Stimulated activated CD4-positive, alpha-beta T cell treated with anti-CD3 and anti-CD28 coated beads, Interleukin-4, amount 100 ng/mL, for 4 hours (primary cell): ENCODE measurements at places on chromosomes 16 and 17.

DNA sequence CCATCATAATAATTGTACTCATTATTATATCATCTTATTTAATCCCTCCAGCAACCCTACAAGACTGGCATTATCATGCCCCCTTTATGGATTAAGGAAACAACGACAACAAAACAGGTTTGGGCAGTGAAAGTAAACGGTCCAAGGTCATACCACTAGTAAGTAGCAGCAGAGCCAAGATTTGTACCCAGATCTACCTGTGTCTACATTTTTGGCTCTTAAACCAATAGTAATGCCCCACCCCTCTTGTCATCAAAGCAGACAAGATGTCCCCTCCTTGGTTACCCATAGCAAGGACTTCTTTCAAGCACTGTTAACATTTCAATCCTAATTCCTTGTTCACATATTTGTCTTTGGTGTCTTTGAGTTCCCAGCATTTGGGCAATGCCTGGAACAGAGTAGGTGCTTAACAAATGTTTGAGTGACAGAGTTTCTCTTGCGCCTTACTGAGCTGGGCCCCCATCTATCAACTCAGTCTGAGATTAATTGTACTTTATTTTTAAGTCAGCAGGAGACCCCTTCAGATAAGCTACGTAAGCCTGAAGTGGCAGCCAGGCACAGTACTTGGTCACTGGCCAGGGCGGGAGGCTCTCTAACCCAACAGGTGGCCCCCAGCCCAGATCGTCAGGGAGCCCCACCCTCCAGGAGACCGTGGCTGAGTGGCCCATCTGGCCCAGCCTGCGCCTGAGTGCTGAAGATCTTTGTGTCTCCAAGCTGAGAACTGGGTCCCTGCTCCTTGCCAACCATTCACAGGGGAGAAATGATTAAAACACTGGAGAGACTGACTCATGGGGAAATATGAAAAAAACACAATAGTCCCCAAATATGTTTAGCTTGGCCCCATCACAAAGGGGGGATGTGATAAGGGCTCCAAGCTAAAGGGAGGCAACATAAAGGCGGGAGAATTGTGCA is 75.8 kb downstream of the AXIN2 start:
- DNase-seq, result no peak

DNA sequence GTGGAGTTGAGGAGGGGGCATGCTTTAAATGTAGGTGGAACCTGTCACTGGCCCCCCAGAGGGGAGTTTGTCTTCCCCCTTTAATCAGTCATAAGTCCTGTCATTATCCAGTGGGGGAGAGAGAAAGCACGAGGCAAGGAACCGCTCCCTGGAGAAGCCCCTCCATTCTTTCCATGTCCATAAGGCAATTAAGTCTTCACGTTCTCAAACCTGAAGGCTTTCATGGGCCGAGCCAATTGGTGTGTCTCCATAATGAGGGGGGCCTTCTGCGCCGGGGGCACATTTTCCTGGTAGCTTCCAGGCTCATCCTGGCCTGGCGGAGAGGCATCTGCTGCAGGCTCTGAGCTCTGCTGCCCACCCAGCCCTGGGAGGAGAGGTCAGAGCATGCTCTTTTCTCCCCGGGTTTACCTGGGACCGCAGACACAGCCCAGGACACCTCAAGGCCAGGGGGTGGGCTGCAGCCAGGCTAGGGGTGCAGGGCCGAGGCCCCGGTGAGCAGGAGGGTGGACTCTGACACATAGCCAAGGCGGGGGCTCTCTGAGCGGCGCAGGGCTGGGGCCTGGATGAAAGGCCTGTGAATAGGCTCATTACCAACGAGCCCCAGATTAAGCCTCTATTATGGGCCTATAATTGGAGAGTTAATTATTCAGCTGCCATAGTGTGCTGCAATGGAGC is 42.5 kb downstream of the C16orf78 start:
- DNase-seq, result no peak

- no peak for DNase-seq
These were observed 252.0 kb upstream of the KIF2B start for GRCh38 chr17:53570731-53571130.

- DNase-seq, result no peak
These were observed 11.7 kb upstream of the HEATR6 start for GRCh38 chr17:60090417-60090816.

DNA sequence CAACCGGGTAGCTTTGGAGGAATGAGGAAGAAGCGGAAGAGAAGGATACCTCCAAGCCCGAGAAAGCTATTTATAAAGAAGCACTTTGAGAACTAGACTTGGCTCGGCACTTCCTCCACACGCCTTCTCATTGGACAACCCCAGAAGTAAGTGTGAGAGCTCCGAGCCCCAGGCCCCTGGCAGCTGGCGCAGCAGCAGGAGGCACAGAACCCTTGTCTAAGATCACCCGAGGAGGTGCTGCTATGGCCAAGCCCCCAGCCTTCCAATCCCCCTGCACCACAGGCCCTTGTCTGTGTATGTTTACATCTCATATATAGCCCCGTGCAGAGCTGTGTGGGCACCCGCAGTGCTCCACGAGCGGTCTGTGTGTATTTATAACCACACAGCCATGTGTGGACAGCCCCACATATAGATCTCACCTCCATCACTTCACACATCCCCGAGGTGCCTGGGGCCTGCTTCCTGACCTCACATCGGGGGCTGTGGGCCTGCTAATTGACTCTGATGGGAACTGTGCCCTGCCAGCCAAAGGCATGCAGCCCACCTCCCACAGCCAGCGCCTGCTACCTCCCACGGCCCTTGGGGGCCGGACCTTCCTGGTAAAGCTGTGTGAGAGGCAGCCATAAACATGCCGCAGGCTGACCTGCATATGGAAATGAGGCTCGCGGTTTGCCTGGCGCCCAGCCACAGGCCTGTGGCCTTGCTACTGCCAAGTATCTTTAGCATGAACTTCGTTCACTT is 96.1 kb downstream of the C17orf67 start:
- no peak for DNase-seq

GRCh38 chr17:79804856-79805696 is 8.2 kb upstream of the CBX8 start:
- no peak for DNase-seq

DNA sequence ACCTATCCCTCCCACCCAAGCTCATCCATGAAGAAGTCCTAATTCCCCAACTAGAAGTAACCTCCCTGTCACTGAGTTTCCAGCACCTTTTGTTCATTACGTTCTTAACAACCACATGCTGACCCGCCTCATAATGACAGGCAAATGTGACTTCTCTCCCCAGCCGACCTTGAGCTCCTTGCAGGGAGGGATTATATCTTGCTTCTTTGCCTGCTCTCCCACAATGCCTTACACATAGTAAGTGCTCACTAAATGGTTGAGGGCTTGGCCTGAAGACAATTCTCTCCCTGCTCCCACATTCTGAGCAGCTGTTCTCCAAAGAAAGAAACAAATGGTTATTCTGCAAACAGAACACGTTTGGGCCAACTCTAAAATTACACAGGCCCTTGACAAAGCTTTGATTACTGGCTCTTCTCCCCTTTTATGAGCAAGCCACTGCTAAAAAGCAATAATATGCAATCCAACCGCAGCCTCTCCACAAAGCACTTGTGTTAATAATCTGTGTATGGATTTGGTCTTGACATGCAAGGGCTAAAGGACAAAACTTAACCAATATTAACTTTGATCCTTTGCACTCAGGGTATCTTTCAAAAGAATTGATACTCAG is 23.2 kb downstream of the SLC39A11 start:
- no peak for DNase-seq

GRCh38 chr16:642189-643049 is 791 bp downstream of the MCRIP2 start:
- no peak for DNase-seq
